Stimulated activated CD8-positive, alpha-beta memory T cell treated with anti-CD3 and anti-CD28 coated beads, Interleukin-2, amount 100 ng/mL, for 48 hours (primary cell): ENCODE measurements at places on chromosomes 5 and 9.

DNA sequence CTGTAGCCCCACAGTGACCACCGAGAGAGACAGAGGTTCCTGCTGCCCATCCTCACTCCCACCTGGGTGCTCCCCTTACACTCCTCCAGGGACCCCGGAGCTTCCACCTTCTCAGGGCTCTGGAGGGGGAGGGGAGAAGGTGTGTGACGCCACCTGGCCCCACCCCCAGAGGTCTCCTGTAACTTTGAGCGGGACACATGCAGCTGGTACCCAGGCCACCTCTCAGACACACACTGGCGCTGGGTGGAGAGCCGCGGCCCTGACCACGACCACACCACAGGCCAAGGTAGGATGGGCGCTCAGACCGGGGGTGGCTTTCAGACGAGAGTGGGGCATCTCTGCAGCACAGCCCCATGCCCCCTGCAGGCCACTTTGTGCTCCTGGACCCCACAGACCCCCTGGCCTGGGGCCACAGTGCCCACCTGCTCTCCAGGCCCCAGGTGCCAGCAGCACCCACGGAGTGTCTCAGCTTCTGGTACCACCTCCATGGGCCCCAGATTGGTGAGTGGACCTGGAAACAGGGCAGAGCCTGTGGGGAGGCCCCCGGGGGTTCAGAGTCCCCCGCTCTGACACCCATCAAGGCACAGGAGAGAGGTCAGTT, 4.5 kb downstream of the MAMDC4 start:
- DNase-seq = no peak

DNA sequence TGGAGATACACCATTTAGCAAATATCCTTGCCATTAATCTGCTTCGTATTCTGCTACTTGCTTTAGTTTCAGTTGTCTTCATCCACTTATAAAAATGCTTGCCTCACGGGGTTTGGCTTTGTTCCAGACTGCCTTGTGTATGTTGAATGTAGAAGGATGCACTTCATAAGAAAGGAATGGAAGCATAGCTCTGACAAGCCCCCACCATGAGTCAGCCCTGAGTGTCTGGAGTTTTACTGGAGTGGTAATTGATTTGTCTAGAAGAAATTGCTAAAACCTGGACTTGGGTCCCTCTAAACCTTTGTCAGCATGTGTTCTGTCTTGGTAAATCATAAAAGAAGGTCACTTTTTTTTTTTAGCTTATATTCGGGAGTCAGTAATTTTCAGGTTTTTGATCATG, 4.6 kb downstream of the TEX48 start:
- DNase-seq = no peak

DNA sequence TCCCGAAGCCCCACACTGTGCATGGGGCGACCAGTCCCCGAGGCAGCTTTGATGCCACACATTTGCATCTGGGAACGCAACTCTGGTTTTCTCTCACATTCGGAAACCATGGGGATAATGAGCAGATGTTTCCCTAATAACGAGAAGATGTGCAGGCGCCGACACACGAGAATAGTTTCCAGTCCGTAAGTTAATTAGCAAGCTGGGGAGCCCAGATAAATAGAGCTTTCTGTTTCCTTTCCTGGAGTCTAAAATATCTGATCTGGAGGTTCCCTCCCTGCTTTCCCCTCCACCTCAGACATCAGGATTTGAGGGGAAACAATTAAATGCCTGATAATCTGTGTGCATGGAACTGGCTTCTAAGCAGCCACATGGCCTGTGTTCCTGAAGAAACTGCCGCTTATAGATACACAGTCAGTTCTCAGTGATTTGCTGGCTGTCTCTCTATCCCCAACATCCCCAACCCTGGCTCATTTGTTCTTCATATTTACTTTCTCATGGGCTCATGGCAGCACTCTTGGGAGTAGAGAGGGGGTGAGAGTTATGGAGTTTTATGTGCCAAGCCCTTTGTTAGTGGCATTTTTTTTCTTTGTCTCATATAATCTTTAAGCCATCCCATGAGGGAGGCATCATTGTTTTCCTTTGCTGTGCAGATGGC, 62.8 kb downstream of the PDZD2 start:
- no peak for DNase-seq

- DNase-seq = no peak
Observed at GRCh38 chr9:32385885-32386283, 1.4 kb downstream of the ACO1 start.

DNA sequence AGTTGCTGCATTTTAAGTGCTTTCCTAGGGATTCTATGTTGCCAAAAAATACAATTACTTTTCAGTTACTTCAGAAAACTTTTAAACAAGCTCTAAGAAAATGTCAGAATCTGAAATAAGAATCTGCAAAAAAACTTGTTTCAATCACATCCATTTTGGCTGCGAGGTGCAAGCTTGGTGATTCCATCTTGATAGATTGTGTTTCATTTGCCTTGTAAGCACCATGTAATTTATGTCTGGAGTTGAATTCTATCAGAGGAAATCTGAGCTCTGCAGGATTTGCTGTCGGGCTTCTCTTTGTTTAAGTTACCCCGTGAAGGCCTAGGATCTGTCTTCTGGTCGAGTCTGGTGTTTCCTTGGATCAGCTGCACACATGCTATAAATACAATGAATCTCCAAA, 40.4 kb upstream of the MAN2A1 start:
- no peak for DNase-seq

DNA sequence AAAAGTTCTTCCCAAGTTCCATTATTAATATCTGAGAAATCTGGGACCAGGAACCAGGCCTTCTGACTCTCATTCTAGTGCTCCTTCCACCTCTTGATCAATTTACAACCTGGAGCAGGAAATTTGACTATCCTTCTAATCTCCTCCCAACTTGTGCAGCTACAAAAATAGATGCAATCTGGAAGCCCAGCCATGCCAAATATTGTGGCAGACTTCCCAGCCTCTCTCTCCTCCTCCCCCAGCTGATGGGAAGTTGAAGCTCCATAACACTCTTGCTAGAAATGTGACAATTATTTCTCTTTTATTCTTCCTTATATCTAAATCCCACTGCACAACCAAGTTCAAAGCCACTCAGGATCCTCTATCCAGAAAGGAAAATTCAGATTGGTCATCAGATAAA, 252.1 kb downstream of the SEC61B start:
- DNase-seq = no peak
